Activated CD8-positive, alpha-beta memory T cell treated with anti-CD3 and anti-CD28 coated beads for 1 hour (primary cell): ENCODE measurements at places on chromosomes 4 and X.

GRCh38 chr4:116059361-116059760 lies 945.9 kb upstream of the NDST4 start:
- no peak for DNase-seq

DNA sequence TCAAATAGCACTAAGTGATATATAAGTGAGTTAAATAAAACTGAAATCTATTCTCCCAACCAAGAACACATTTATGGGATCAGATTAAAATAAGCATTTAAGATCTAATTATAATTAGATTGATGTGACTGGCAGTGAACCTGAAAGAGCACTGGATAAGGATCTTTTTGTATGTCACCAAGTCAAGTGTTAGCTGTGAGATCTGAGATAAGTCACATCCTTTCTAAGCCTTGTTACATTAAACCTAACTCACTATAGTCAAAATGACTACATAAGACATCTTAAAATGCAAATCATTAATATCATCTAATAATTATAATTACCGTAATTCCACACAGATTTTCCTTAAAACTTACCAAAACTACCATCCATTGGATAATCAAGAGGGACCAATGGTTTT lies 1.6 kb downstream of the CCNA2 start:
- no peak for DNase-seq

- no peak for DNase-seq
Observed at GRCh38 chr4:30875658-30876269, 155.6 kb downstream of the PCDH7 start.

- DNase-seq = no peak
Observed at GRCh38 chr4:180541678-180542077, 1701.5 kb upstream of the TENM3 start.

- no peak for DNase-seq
Observed at GRCh38 chr4:8422786-8423185, 17.7 kb downstream of the ACOX3 start.

GRCh38 chrX:10450229-10450958 lies 170.0 kb downstream of the MID1 start:
- no peak for DNase-seq

DNA sequence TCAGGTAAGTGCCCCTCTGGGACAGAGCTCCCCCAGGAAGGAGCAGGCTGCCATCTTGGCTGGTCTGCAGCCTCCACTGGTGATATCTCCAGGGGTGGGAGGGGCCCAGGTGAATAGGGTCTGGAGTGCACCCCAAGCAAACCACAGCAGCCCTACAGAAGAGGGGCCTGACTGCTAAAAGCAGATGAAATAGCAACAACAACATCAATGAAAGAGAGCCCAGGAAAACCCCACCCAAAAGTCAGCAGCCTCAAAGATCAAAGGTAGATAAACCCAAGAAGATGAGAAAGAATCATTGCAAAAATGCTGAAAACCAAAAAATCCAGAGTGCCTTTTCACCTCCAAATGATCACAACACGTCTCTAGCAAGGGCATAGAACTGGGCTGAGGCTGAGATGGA lies 92.5 kb upstream of the PAGE3 start:
- no peak for DNase-seq

- no peak for DNase-seq
Observed at GRCh38 chrX:28311466-28311865, 275.8 kb upstream of the IL1RAPL1 start.

DNA sequence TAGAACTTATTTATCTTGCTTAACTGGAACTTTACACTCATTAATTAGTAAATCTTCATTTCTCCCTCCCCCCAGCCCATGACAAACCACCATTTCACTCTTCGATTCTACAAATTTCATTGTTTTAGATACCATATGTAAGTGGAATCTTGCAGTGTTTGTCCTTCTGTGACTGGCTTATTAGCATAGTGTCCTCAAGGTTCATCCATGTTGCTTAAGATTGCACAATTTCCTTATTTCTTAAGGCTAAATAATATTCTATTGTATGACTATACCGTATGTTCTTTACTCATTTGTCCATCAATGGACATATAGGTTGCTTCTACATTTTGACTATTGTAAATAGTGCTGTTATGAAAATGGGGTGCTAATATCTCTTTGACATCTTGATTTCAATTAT lies 24.5 kb upstream of the RNF212 start:
- DNase-seq = no peak

DNA sequence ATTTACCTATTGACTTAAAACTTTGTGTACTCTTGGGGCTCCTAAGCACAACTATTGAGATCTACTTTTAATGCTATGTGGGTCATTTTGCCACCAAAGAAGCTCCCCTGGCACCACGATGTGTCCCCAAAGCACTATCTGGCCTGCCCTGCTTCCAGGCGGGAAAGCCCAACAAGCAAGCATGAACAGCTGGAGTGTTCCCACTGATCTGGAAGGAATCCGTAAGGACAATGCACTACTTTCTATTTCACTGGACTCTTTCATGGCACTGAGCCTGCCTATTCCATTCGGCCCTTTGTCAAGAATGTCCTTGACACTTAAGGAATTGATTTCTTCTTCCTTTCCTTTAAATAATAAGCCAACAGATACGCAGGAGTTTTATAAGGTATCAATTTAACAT lies 38.8 kb downstream of the GRIA3 start:
- DNase-seq = no peak

- DNase-seq = no peak
Observed at GRCh38 chr4:188941524-188942119, 802.4 kb downstream of the TRIML1 start.

GRCh38 chr4:8306511-8307021 lies 37.0 kb downstream of the HTRA3 start:
- no peak for DNase-seq

DNA sequence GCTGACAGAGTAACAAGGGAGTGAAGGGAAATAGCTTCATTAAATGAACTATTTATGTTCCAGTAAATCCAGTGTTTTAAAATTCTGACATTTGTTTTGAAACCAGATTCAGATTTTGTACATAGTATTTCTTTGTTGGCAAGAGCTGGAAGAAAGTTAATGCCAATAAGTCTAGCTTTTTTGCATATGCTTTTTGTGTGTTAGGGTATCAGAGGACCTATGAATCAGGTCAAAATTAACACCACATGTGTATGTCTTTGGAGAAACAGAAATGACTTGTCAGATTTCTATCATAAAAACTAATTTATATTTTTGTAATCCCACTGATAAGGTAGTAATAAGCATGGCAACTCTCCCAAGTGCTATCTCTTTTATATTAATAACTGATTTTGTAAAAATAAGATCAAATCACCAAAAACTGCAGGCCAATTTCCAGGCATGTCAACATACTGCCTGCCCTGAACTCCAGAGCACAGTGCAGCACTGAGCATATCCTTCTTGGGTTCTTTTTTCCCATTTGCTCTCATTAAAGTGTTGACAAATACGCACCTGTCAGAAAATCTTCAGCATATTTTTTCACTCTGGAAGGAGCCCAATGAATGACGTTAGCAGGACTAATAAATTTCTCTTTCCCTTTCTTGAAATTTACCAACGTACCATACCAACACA lies 65.5 kb downstream of the SH3RF1 start:
- DNase-seq = no peak

DNA sequence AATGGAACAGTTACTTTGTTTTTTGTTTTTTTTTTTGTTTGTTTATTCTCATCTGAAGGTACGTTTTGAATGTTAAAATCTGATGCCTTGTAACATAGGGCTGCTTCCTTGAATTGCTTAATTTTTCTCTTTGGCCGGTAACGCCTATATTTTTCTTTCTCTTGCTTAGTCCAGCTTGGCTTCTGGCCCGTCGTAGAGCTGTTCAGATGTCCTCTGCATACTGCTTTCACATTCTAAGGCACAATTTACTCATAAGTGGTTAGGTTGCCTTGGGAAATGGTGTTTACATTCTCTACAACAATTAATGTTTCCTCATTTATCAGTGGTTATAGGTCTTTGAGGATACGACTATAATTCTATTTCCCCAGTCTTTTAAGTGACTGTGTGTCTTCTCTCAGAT lies 7.9 kb downstream of the NONO start:
- no peak for DNase-seq

GRCh38 chr4:48831532-48832030 lies 693 bp downstream of the OCIAD1 start:
- DNase-seq = no peak

GRCh38 chr4:154344686-154345085 lies 146.9 kb downstream of the DCHS2 start:
- DNase-seq = no peak

DNA sequence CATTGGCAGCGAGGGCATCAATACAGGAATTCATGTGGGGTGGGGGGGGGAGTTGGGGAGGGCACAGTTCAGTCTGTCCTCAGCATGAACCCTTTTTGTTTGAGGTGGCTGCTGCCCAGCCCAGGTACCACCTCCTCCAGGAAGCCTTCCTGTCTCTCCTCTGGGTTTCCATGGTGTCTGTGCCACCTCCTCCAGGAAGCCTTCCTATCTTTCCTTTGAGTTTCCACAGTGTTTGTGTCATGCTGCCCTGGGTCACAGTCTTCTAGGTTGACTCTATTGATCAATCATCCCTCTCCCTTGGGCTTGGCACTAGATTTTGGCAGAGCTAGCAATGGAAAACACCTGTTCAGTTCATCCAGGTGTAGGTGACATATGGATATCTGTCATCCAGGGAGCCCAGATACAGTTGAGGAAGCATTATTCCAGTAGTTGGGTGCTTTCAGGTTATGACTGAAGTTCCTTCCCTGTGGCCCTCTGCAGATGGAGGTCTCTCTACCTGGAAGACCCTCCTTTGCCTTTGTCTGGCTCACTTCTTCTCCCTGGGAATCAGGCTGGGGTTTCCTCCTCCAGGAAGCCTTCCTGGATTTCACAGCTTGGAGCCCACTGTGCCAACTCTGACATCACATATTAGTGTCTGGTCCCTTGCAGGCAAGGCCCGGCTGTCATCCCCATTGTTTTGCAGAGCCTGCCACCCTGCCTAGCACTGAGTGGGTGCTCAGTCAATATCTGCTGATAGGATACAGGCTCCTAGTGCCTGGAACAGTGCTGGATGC lies 96.6 kb downstream of the SORCS2 start:
- no peak for DNase-seq

DNA sequence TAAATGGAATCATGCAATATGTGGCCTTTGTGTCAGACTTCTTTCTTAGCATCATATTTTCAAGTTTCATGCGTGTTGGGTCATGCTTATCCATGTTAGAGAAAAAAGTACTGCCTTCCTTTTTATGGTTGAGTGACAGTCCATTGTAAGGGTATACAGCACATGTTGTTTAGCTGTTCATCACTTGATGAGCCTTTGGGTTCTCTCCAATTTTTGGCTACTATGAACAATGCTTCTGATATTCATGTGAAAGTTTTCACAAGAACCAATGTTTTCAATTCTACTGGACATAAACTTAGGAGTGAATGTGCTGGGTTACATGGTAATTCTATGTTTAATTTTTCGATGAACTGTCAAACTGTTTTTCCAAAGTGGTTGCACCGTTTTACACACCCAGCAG lies 28.1 kb upstream of the LNX1 start:
- DNase-seq = no peak

DNA sequence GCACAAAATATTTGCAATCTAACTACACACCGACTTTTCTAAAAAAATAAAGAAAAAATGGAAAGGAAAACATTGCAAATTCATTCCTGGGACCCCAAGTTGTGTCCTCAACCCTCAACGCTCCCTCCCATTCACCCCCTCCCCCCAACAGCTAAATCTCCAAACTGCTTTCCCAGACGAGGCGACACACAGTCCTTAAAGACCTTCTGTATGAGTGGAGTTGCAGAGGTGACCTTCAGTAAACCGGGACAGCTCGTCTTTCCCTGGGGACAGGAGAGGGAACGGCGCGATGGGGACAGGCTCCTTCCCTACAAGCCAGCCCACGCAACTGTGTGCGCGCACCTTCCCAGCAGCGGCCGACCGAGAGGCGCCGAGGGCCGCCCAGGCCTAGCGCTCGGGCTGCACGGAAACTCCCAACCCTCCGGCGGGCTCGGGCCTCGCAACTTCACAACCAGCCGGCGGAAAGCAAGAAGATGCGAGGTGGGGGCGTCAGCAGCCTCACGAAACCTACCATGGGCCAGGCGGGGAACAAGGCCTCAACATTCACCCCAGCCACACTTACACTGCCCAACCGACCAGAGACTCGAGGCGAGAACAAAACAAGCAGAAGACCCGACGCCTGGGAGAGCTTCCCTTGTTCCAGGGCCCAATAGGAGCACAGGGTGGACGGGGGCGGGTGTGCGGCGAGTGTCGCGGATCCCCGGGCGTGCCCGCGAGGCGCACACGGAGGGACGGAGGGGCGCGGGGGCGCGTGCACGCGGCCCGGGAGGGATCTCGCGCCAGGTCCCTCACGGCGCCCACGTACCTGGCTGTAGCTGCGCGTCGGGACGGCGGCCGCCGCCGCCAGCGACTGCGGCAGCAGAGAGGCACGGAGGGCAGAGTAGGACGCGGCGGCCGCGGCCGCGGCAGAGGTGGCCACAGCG lies 763 bp downstream of the GRSF1 start:
- peak; percentile 13 for DNase-seq

- no peak for DNase-seq
Observed at GRCh38 chrX:97766501-97767095, 882.9 kb downstream of the RPA4 start.
